Left cardiac atrium (tissue), 4 donors: ENCODE measurements at places on chromosomes 13 and 19.

GRCh38 chr19:47512183-47512947 lies 2.5 kb downstream of the NAPA start:
- no peak for DNase-seq

- DNase-seq, result peak; percentile 85
Observed at GRCh38 chr13:21476893-21477472, 17.9 kb upstream of the ZDHHC20 start.

- no peak for DNase-seq
Observed at GRCh38 chr13:94217370-94217769, 262.1 kb downstream of the DCT start.

- no peak for DNase-seq
Observed at GRCh38 chr13:106129993-106130392, 405.5 kb downstream of the EFNB2 start.

DNA sequence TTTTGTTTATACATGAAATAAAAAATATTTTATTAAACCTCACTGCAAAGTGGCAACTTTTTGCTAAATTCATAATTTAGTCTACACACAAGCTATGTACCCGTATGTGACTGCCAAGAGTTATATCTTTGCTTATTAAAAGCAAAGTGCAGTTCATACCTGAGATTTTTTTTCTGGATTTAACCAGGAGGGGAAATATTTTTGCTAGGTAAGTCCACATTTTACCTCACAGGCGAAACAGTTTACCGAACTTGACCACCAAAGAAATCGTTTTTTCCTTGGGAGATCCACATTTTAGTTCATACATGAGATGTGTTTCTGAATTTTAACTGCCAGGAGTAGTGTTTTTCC lies 12.2 kb upstream of the JSRP1 start:
- DNase-seq, result no peak
